ENCODE measurements at places on chromosomes 7 and 10.

- DNase-seq, result no peak
Measured at GRCh38 chr10:34811968-34812514, 3.1 kb downstream of the PARD3 start.

GRCh38 chr7:21125297-21125696 lies 302.6 kb upstream of the SP4 start:
- no peak for DNase-seq

GRCh38 chr7:96658022-96658412 lies 51.6 kb downstream of the SEM1 start:
- DNase-seq, result no peak

- no peak for DNase-seq
Measured at GRCh38 chr10:126686268-126686667, 15.8 kb upstream of the C10orf90 start.

DNA sequence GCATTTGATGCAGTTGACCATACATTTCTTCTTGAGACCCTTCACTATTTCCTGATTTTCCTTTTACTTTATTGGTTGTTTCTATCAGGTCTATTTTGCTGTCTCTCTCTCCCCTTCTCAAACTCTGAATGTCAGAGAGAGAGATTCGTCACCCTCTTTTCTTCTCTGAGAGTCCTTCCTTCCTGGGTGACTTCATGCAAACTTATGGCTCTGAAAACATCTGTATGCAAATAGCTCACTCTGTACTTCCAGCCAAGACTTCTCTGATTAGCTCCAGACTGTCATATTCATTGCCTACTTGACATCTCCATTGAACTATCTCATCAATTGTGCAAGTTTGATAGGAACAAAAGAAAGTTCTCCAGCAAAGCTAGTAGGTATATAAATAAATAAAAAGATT lies 191.7 kb upstream of the KLF6 start:
- no peak for DNase-seq
